SW480 (cell line): ENCODE measurements at places on chromosomes 3 and 15.
A peak's percentile ranks its signal among the peaks of the same experiment; 100 is the strongest.

- no peak for DNase-seq
Measured at GRCh38 chr3:22245811-22246583, 495.0 kb upstream of the ZNF385D start.

- DNase-seq, result no peak
Measured at GRCh38 chr3:30776186-30776815, 118.2 kb downstream of the GADL1 start.

- DNase-seq, result peak; percentile 16
Measured at GRCh38 chr3:36991923-36992805, 767 bp downstream of the EPM2AIP1 start.

GRCh38 chr15:63367390-63367789 lies 14.3 kb downstream of the CA12 start:
- DNase-seq, result no peak

- DNase-seq, result no peak
Measured at GRCh38 chr3:25170021-25170420, 258.0 kb upstream of the RARB start.

GRCh38 chr3:137792626-137793271 lies 28.6 kb downstream of the SOX14 start:
- DNase-seq, result peak; percentile 45

DNA sequence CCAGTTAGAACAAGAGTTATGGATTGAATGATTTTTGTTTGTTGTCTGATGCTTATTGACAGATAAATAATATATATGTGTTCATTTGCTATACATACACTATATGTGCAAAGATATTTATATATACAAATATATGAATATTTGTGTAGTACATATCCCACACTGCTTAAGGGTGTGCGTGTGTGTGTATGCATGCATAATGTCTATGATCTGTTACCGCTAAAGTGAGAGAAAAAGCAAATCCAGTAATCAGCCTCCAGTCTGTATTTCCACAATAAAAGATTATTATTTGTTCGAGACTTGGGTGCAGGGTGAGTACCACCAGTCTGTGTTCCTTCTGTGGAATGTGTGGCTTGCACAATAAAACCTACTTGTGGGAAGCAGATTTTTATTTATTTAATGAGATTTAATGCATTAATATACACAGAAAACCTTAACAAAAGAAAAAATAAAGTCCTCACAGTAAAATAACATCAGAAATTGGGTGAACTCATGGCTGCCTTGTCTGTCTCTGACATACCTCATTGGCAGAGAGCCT lies 366.0 kb upstream of the TBL1XR1 start:
- DNase-seq, result no peak

GRCh38 chr3:102053375-102053989 lies 204.2 kb downstream of the NFKBIZ start:
- peak; percentile 11 for DNase-seq

DNA sequence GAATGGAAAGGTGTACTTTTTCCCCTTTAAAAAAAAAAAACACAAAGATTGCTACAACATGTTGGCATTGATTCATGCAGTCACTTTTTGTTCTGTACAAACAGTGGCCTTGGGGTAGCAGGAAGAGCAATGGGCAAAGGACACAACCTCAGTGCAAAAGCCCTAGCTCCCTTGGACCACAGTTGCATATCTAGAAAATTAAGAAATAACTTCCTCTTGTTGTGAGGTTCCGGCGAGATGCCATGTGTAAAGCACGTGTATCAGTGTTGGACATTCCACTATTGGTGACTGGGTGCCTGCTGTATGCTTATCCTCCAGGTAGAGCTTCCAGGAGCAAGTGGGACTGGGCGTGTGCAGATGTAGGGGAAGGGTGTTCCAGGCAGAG lies 164.5 kb downstream of the THSD4 start:
- DNase-seq, result no peak

- DNase-seq, result no peak
Measured at GRCh38 chr15:52144656-52145178, 32.1 kb upstream of the BCL2L10 start.
